ENCODE measurements at places on chromosomes 3 and 15.

GRCh38 chr15:91264651-91265351, 164.7 kb downstream of the SV2B start:
- no peak for DNase-seq

DNA sequence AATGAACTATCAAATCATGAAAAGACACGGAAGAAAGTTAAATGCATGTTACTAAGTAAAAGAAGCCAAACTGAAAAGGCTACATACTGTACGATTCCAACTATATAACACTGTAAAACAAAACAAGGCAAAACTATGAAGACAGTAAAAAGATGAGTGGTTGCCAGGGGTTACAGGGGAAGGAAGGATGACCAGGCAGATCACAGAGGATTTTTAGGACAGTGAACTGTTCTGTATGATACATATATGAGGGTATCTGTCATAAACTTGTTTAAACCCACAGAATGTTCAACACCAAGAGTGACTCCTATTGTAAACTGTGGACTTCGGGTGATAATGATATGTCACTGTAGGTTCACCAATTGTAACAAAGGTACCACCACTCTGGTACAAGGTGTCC, 60.6 kb downstream of the CHSY1 start:
- DNase-seq = no peak

GRCh38 chr3:155595371-155595770, 149.5 kb downstream of the PLCH1 start:
- DNase-seq = no peak

DNA sequence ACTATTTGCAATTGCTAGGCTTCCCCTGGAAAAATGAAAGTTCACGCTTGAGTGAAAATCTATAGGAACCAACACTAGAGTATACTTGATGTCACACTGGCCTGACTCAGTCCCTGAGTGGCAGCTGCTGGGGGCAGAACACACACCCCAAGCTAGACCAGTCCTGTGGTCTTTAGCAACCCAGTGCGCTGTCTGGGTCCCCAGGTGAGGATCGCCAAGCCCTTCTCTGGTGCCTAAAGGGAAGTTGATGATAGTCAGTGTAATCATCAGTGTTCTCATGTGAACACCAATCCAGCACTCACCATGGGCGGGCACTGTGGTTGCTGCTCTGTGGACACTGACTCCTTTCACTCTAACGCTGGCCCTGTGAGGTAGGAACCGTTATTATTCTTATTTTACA, 11.2 kb downstream of the ALDH1A3 start:
- no peak for DNase-seq

DNA sequence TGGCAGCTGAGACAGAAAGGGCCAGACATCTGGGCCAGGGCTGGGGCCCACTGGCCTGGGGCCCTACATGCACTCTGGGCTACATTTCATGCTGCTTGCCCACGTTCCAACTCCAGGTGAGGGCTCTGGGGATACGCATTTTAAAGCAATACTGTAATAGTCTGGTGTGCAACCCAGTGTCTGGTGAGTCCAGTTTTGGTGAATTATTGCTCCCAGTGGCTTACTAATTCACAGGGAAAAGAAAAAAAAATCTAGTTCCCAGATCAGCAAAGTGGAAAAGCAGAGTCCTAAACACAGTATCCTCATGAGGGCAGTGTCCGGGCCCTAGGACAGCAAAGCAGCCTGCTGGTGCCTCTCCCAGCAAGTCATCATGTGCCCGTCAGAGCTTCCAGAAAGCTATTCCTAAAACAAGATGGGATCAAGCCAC, 82.4 kb downstream of the CCNL1 start:
- no peak for DNase-seq

GRCh38 chr15:79816571-79816970, 80.2 kb downstream of the MTHFS start:
- DNase-seq = no peak

- no peak for DNase-seq
Observed at GRCh38 chr15:100241572-100242482, 99.9 kb downstream of the ADAMTS17 start.

GRCh38 chr3:197593046-197593380, 37.2 kb upstream of the BDH1 start:
- no peak for DNase-seq

GRCh38 chr3:194571491-194572142, 61.6 kb downstream of the TMEM44 start:
- DNase-seq = no peak

DNA sequence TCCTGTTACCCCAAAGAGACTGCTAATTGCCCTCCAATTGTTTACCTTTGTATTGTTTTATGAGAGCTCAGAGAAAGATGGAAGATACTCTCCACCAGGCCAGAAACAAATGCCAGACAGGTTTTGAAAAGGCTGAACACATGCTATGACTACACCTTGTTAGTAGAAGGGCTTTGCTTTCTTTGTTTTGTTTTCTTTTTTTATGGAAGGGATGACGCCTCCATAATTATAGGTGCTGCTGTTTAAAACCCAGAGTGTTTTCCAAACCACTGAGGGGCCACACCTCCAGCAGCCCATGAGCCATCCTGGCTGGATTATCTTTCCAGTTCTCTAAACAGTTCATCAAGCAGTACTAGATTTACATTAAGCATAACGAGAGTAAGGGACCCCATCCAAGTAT, 5.6 kb upstream of the FOXP1 start:
- no peak for DNase-seq

GRCh38 chr3:97530691-97531090, 233.9 kb upstream of the ARL6 start:
- no peak for DNase-seq

GRCh38 chr15:99645543-99645935, 79.8 kb downstream of the MEF2A start:
- no peak for DNase-seq

DNA sequence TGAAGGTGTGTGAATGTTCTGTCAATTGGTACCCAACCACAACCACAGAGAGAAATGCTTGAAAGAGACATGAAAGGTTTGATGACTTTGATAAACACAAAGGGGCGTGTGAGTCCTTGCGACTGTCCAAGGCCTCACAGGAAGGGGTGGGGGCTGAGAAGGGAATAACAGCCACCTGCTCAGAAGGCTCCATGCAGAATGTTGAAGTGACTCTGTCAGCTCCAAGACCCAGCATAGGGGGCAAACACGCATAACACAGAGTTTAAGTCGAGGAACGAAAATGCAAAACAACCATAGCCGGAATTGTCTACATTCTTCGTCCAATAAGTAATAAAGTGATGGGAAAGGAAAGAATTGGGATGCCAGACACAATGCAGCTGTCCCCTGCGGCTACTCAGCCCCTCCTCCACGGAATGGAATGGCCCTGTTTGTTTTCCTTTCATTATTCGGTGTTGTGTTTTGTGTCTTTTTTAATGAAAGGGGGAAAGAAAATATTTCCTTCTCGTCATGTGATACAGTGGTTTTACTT, 19.9 kb downstream of the TMEM212 start:
- no peak for DNase-seq

DNA sequence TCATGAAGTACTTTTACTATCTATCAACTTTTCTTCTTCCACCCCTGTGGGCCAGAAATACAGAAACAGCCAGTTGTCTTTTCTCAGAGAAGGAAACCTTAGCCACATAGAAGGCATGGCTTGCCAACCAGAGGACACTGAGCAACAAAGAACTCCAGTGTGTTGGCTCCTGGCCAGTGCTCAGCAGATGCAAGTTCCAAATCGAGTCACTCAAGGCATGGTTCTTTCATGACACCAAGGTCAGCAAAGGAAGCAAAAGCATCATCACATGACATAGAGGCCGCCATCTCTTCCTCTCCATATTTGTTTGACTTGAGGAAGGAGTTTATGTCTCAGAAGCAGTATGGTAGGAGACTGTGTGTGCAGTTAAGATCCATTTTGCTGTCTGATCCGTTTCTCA, 92.2 kb downstream of the MYLK start:
- DNase-seq = no peak

GRCh38 chr15:89430530-89431341, 65.6 kb downstream of the RHCG start:
- peak; percentile 74 for DNase-seq

DNA sequence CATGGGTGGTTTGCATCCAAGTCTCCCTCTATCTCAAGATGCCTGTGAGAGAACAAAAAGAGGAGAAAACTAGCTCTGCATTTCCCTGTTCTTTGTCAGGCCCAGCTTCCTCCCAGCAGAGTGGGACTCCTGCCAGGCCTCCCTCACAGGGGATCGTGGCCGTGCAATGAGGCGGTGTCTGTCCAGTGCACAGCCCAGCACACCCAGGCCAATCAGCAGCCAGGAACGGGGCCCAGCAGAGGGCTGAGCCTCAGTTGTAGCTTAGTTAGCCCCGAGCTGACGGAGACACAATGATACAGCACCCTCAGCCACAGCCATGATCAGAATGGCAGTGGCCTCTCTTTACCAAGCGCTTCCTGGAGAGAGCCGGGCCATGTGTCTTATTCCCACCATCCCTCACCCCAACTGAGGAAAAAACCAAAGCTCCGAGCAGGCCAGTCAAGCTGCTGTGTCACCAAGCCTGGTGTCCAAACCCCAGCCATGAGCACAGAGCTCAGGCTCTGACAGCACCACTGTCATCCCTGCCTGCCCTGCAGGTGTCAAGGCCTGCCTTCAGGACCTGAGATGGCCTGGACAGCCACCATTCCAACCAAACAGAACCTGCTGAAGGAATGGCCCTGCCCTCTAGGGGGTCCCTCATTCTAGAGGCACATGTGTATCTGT, 71.1 kb downstream of the DNAJB8 start:
- no peak for DNase-seq

DNA sequence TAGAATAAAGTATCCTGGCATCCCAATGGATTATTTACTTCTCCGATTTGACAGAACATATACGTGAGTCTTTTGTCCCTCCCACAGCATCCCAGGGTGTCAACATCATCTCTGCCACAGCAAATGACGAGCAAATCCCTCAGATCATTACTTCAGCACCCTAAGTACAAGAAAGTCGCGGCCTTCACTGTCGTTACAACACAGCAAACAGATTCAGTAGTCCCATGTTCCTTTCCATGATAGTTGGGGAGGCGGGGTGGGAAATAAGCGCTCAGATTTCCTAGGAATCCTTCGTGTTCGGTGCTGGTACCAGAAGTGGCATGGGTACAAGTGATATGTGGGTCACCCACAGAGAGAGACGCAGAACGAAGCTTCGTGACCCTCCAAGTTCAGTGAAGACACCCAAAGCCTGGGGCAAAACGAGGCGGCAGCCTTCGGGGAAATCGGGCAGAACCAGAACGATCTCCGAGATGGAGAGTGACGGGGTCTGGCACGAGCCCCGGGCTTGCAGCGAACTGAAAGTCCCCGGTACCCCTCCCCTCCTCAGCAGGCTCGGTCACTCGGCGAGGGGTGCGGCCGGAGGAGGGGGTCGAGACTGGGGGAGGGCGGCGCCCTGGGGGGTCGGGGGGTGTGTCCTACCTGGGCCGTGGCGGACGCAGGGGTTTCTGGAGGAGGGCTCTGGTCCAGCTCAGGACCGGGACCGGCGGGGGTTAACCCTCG, 619 bp downstream of the TTBK2 start:
- peak; percentile 18 for DNase-seq

DNA sequence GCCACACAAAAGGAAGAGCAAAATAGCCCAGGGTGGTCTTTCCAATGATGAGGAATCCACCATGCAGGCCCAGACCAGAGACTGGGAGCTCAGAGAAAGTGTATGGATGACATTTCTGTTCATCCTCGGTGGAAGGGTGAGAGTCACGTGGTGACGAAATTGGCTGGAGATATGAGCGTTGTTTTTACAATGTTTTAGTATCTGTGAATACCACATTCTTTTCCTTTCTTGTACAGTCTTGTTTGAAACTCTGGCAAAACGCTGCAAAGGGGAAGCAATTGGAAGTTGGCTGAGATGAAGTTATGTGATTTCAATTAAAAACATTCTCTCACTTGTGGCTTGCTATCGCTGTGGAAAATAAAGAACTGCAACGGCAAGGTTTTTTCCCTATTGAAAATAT, 137.5 kb downstream of the MAGI1 start:
- no peak for DNase-seq

GRCh38 chr3:15522016-15522415, 510 bp upstream of the COLQ start:
- DNase-seq = no peak

DNA sequence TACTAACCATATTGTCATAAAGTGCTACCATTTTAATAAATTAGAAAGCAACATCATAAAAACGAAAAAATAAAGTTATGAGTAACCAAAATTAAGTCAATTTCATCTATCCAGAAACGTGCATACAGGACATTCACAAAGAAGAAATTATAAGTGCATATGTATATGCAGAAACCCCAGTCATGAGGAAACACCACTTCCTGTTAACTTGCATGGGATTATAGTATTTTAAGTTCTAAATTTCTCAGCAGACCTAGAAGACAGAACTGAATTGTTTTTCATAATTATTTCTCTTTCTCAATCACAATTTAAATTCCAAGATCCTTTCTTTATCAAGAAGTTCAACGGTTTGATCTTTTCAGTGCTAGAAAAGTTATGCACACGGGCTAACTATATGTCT, 1.4 kb upstream of the KBTBD8 start:
- DNase-seq = no peak

DNA sequence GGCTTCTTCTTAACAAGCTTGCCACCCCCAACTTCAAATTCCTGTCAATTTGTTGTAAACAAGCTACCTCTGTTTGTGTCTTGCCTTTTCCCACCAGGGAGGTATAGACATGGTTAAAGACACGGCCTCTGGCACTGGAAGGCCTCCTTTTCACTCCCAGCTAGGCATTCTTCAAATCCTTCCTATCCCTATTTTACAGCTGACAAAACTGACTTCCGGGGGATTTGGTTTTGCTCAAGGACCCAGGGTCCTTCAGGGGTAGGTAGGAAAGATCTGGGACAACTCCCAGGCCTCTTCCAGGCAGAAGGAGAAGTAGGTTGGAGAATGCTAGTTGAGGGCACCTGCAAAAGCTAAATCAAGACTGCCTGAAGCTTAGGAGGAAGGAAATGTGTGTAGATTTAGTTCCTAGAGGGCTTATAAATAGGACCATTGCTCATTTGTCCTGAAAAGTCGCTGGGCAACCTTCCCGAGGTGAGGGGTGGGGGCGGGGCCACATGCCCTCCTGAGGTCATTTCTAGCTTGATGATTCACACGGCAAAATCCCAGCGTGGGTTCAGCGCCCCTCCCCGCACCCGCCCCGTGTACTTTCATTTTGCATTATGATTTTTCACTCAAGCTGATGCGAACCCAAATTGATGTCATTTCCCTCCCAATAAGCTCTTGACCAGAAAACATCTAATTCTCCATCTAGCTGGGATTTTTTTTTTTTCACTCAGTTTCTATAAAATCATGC, 365.5 kb downstream of the SHQ1 start:
- peak; percentile 23 for DNase-seq

DNA sequence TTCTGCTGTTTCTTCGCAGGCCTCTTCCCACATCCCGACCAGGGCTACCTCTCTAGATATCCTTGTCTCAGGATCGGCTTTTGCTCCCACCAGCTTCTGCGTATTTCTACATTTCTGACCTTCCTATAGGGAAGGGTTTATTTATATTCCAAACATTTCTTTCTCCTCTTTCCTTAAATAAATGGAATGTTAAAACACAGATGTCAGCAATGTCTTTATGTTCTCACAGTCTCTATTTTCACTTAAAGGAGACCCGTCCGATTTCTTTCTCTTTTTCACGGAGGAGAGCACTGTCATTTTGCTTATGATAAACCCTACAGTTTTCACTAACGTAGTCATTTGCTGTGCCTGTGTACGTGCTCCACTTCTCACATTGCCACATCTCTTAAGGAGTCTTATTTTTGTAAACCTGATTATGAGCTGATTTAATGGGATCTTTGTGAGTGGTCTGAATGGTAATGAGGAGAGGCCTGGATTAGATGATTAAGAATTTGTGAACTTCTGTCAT, 630 bp downstream of the KIF15 start:
- DNase-seq = no peak

All from T follicular helper cell (primary cell).